ENCODE measurements at places on chromosomes 4 and X. TPM values are rescaled to one million over a fixed set of nuclear protein-coding genes. Genes with fewer than 3 reads are reported as not detected.
A peak's percentile ranks its signal among the peaks of the same experiment; 100 is the strongest.

Gene CXCL9
- total RNA-seq: 0.22 TPM

Gene IL1RAPL1
- total RNA-seq: 1.9 TPM

Gene PDLIM3
- 308 TPM for total RNA-seq

Gene TMPRSS11A
- not detected for total RNA-seq

Gene SOD3
- total RNA-seq: 64.2 TPM

Gene RAI2
- total RNA-seq: 23.6 TPM

Gene TLR10
- not detected for total RNA-seq

DNA sequence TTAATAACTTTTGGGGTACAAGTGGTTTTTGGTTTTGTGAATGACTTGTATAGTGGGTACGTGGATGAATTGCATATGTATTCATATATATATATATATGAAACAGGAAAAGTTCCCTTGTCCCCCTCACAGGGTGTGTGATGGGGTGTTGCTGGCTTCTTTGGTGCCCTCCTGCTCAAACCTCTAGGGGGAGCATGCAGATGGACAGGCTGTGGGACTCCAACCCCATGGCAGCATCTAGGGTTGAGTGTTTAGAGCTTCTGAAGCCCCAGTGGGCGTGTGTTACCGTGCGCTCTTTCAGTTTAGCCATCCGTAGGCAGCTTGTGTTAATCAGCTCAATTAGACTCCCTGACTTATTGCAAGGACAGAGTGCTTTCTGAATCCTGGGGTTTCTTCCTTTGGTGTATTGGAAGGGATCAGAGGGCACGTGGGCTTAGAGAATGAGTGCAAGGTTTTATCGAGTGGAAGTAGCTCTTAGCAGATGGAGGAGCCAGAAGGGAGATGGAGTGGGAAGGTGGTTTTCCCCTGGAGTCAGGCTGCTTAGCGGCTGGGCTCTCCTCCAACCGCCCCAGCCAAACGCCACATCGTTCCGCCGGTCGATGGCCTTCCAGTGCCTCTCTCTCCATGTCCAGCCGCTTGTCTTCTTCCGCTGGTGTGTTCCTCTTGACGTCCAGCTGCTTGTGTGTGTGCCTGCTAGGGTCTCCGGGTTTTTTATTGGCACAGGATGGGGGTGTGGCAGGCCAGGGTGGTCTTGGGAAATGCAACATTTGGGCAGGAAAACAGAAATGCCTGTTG, 674.4 kb upstream of the LCORL start:
- no peak for DNase-seq

DNA sequence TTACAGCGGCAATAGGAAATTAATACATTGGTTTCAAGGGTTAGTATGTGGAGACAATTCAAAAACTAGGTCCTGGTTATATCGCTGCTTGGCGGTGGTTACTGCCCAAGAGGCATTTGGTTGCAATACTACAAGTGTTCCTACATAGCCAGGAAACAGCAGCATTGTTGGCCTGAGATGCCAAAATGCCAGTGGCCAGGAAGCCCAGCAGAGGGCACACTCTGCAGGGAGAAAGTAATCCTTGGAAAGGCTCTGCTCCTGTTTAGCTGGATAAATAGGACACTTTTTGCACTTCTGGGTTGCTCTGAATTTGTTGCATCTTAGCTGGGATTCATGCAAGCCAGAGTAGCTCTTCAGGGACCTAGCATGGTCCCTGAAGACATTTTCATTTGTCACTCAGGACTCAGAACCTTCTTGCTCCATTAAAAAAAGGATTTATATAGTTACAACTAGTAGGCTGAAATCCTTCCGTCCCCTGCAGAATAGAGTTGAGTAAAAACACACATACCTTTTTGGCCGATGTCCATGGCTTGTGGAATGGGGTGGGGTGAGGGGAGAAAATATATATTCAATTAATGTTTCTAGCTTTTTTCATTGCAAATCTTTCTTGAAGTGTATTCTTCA, 8.1 kb upstream of the GPR119 start:
- DNase-seq: no peak

DNA sequence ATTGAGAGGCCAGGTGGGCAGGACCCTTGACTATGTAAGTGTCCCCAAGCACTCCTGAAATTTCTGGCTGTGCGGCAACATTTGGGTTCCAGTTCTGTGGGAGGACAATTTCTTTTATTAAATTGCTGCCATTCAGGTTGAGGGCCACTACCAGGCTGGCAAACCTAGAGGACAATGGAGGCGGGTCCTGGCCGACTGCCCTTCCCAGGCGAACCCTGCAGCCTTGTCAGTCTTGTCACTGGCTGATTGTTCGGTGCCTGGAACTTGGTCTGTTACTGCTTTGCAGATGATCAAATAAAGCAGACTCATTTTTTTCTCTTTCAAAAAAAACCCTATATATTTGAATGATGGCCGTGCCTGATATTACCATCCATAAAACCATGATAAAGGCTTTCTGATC, 6.6 kb upstream of the TMEM128 start:
- no peak for DNase-seq

DNA sequence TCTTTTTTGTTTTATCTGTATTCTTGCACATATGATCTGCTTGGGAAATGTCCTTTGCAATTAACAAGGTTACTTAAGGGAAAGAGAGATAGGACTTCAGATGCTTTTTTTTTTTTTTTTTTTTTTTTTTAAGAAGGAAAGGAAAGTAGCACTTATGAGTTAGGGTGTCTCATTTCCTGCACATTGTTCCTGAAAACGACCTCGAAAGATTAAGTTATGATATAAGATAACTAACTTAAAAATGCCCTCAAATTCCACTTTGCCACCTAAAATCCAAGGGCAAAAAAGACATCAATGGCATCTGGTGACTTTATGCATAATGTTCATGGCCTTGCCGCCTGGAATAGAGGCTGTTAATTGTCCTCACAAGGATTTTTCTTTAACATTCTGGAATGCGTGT, 44.9 kb downstream of the PCDH7 start:
- no peak for DNase-seq

DNA sequence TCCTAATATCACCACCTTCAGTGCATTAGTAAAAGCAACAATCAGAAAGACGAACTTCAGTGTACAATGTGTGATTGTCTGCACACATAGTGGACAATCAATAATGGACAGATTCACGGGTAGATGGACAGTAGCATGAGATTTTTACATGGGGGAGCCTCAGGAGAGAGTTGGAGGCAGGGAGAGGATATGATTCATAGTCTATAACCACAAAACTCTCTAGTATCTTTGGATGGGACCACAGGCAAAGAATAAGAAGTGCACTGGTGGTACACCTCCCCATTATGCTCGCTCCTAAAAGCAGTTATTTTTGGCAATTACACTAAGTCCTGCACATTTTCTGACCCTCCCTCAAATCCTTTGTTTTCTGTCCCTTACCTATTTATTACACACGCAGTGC, 624.4 kb upstream of the ACTRT1 start:
- no peak for DNase-seq

GRCh38 chr4:89142691-89143669, 31.6 kb downstream of the TIGD2 start:
- no peak for DNase-seq

DNA sequence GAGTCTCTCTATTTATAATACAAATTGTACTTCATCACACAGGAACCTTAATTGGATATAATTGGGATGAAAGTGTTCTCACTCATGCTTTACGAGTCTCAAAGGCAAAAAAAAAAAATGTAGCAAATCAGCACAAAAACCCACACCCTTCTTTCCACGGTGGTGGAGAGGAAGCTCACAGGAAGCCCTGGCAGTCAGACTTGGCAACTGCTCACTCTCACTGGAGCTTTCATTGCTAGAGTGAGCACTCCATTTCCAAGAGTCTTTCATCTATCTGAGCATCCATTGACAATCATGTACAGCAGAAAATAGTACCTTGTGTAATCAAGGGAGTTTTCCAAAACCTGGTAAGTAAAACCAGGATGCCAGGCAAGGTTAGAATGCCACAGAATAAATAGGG, 2159.4 kb upstream of the AGA start:
- no peak for DNase-seq

DNA sequence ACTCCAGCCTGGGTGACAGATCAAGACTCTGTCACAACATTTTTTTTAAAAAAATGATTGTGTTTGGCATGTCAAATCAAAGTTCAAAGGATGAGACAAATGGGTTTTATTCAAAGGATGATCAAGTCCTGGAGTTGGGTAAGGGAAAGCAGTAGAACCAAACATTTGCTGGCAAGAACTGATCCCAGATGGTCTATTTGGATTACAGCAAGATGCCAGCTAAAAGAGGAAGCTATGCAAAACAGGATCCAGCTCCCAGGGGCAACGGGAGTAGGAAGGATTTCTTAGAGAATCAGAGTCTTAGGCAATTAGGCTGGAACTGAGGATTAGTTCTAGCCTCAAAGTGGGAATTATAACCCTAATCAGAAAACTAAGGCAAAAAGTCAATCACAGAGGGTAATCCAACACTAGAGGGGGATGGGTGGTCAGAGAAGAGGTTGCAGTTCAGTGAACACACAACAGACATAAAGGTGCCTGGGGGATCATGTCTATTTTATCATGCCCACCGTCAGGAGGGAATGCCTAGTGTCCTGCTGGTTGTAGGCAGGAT, 133.0 kb upstream of the PLS3 start:
- no peak for DNase-seq

- no peak for DNase-seq
Measured at GRCh38 chr4:7172508-7172907, 19.8 kb upstream of the SORCS2 start.

- no peak for DNase-seq
Measured at GRCh38 chrX:19775830-19776485, 111.4 kb downstream of the SH3KBP1 start.

GRCh38 chrX:155263854-155264628, at the start of gene RAB39B:
TSS of gene RAB39B (minus strand) at chrX:155264491. CDS start at chrX:155264288, 203 bp downstream.
- DNase-seq: peak; percentile 39

- DNase-seq: no peak
Measured at GRCh38 chr4:83267121-83267829, 17.3 kb downstream of the COQ2 start.

DNA sequence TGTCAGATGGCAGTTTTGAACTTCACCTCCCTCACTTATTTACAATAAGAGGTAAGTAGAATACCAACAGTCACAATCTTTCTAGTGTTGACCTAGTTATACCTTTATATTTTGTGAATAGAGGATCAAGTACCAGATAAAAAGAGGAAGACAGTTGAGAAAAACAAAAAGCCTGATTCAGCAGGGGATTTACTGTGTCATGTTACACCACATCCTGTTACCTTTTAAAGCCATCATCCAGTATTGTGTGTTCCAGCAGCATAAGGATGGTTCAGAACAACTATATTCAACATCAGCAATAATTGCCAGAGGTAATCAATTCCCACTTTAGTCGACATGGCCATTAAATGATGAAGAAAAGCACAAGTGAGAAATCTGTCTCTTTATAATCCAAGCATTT, 21.3 kb upstream of the CXCL6 start:
- no peak for DNase-seq

Data from left ventricle myocardium inferior (tissue), 1 donor.